ENCODE measurements at places on chromosomes 4 and X.

DNA sequence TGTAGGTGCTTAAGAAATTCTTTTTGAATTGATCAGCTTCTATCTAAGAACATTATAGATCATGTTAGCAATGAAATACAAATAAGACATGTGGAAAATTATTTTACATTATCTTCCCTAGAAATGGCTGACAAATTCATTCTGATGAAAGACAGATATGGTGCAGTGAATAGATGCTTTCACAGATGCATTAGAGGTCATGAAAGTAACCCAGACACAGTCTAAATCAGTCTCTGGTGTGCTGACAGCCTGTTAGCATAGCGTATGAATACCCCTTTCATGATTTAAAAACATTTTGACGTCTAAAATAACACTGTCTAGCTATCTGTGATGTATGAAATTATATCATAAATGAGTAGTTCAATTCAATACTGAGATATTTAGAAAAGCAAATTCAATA lies 180.9 kb downstream of the UNC5C start:
- no peak for DNase-seq
- no peak overlapping the region for H3K4me3 ChIP-seq
- no peaks in the 10 kb centered on the region for H3K27me3 ChIP-seq
- H3K27ac ChIP-seq = no peak overlapping the region

DNA sequence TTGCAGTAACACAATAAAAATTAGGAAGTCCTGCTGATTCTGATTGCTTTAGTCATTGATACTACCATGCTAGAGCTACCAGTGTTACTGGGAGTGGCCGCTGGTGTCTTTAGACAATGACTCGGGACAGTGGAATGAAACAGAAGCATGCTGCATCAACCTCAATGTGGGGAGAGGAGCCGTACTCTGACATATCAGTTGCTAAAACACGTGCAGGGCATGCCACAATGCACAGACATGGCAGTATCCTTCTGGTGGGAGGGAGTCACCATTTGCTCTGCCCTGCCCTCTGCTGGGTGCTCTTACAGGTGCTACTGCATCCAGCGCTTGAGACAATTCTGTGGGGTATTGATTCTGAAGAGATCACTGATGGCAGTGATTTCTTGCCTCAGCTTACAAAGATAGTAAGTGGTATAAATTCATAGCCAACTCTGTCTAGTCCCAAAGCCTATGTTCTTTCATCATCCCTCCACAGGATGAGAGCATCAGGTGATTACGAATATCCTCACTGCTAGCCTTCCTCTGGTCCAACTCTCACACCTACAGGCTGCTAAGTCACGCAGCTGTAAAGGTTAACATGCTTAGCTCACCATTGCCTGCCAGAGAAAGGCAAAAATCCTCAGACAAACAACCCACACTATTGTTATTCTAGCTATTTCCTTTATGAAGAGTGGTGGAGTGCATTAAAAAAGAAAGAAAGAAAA lies 43.7 kb downstream of the NSG1 start:
- H3K4me3 ChIP-seq = no peak overlapping the region
- H3K4me1 ChIP-seq = no peaks in the 10 kb centered on the region
- peaks cover 16% of the 10 kb centered on the region for H3K36me3 ChIP-seq
- no peak overlapping the region for H3K27ac ChIP-seq
- H3K27me3 ChIP-seq = no peaks in the 10 kb centered on the region
- DNase-seq = peak; percentile 8

GRCh38 chr4:13612569-13612968 lies 15.0 kb downstream of the BOD1L1 start:
- DNase-seq = no peak
- H3K4me3 ChIP-seq = no peak overlapping the region
- H3K27ac ChIP-seq = no peak overlapping the region
- H3K27me3 ChIP-seq = no peaks in the 10 kb centered on the region

- H3K36me3 ChIP-seq = no peaks in the 10 kb centered on the region
- no peak overlapping the region for H3K27ac ChIP-seq
- H3K4me1 ChIP-seq = no peaks in the 10 kb centered on the region
- H3K4me3 ChIP-seq = no peak overlapping the region
- H3K27me3 ChIP-seq = peaks cover 7% of the 10 kb centered on the region
Observed at GRCh38 chrX:134632355-134632754, 25.9 kb downstream of the PLAC1 start.

GRCh38 chr4:157072002-157072401 lies 3.9 kb upstream of the GLRB start:
- H3K36me3 ChIP-seq = no peaks in the 10 kb centered on the region
- no peaks in the 10 kb centered on the region for H3K4me1 ChIP-seq
- H3K4me3 ChIP-seq = no peak overlapping the region
- no peaks in the 10 kb centered on the region for H3K27me3 ChIP-seq
- DNase-seq = no peak
- no peak overlapping the region for H3K27ac ChIP-seq

Data from immature natural killer cell (primary cell).